B cell (primary cell): ENCODE measurements at places on chromosomes 2 and 18. TPM values are rescaled to one million over a fixed set of nuclear protein-coding genes. Genes with fewer than 3 reads are reported as not detected.

The NT5C1B gene
- not detected in 2 replicates for total RNA-seq

The NEURL3 gene
- not detected in 2 replicates for total RNA-seq

The DSG4 gene
- not detected in 2 replicates for total RNA-seq

The TXNDC2 gene
- 0.22 and 0.73 TPM in 2 replicates for total RNA-seq

The KCNJ13 gene
- total RNA-seq = not detected in 2 replicates

The TCF7L1 gene
- total RNA-seq = 0.53 and 0.67 TPM in 2 replicates

The SERPINB11 gene
- not detected in 2 replicates for total RNA-seq

The GULP1 gene
- total RNA-seq = not detected in 2 replicates

The C2orf78 gene
- total RNA-seq = not detected in 2 replicates

The RAPH1 gene
- 0.05 TPM in 1 of 2 replicates, not detected in the other for total RNA-seq

The ERFE gene
- total RNA-seq = 0.17 and 0.19 TPM in 2 replicates

The ABHD1 gene
- 0.73 and 1.5 TPM in 2 replicates for total RNA-seq

The IGFBP2 gene
- total RNA-seq = not detected in 2 replicates

The EPAS1 gene
- total RNA-seq = 0.37 and 1.0 TPM in 2 replicates

The TEX44 gene
- total RNA-seq = not detected in 2 replicates

The RESP18 gene
- total RNA-seq = not detected in 2 replicates

The KCNK3 gene
- not detected in 2 replicates for total RNA-seq

The C2orf80 gene
- total RNA-seq = not detected in 2 replicates

The IL36A gene
- total RNA-seq = not detected in 2 replicates

The CD8A gene
- 0.49 and 0.76 TPM in 2 replicates for total RNA-seq

The B3GNT7 gene
- total RNA-seq = 14.1 and 14.3 TPM in 2 replicates

The TRPM8 gene
- not detected in 2 replicates for total RNA-seq

The ZNF396 gene
- 3.2 and 4.8 TPM in 2 replicates for total RNA-seq

The MPP4 gene
- not detected in 2 replicates for total RNA-seq

The RTP5 gene
- not detected in 2 replicates for total RNA-seq

The ARHGAP15 gene
- 187 and 198 TPM in 2 replicates for total RNA-seq

The FSIP2 gene
- total RNA-seq = 0.41 and 0.54 TPM in 2 replicates

The DNAJC5G gene
- total RNA-seq = 0.39 TPM in 1 of 2 replicates, not detected in the other

The ECEL1 gene
- total RNA-seq = 0.27 and 0.47 TPM in 2 replicates

The FRZB gene
- 0.10 TPM in 1 of 2 replicates, not detected in the other for total RNA-seq

The DSC2 gene
- total RNA-seq = not detected in 2 replicates

The CLEC4F gene
- not detected in 2 replicates for total RNA-seq

The CYS1 gene
- total RNA-seq = not detected in 2 replicates

The SNORC gene
- total RNA-seq = 0.94 and 2.2 TPM in 2 replicates

The TLX2 gene
- total RNA-seq = 0.19 TPM in 1 of 2 replicates, not detected in the other

The ZNF521 gene
- 9.0 and 12.3 TPM in 2 replicates for total RNA-seq

The GALNT5 gene
- total RNA-seq = not detected in 2 replicates

The SKOR2 gene
- total RNA-seq = not detected in 2 replicates

The FSHR gene
- not detected in 2 replicates for total RNA-seq

The UGT1A10 gene
- total RNA-seq = not detected in 2 replicates

The CTLA4 gene
- total RNA-seq = 0.30 and 1.1 TPM in 2 replicates

The DSG1 gene
- total RNA-seq = not detected in 2 replicates

The SPEG gene
- total RNA-seq = 0.10 and 0.74 TPM in 2 replicates

The CD226 gene
- total RNA-seq = 2.5 and 2.6 TPM in 2 replicates

The RGPD4 gene
- not detected in 2 replicates for total RNA-seq

The C1QL2 gene
- not detected in 2 replicates for total RNA-seq

The STARD6 gene
- not detected in 2 replicates for total RNA-seq
